Chondrocyte (in vitro differentiated cells): ENCODE measurements at places on chromosomes 6 and 20. TPM values are rescaled to one million over a fixed set of nuclear protein-coding genes. Genes with fewer than 3 reads are reported as not detected.

The IP6K3 gene
- total RNA-seq: 6.1 to 9.0 TPM (median 6.5 TPM) in 3 replicates

The RXRB gene
- 45.1 to 51.5 TPM (median 46.5 TPM) in 3 replicates for total RNA-seq

The ENPP5 gene
- total RNA-seq: 0.12 to 0.28 TPM in 2 of 3 replicates, not detected in the other

The PRSS16 gene
- total RNA-seq: 1.1 to 1.8 TPM (median 1.7 TPM) in 3 replicates

The IDH3B gene
- total RNA-seq: 56.5 to 65.9 TPM (median 57.1 TPM) in 3 replicates

The ISM1 gene
- total RNA-seq: 0.31 to 1.2 TPM (median 0.97 TPM) in 3 replicates

DNA sequence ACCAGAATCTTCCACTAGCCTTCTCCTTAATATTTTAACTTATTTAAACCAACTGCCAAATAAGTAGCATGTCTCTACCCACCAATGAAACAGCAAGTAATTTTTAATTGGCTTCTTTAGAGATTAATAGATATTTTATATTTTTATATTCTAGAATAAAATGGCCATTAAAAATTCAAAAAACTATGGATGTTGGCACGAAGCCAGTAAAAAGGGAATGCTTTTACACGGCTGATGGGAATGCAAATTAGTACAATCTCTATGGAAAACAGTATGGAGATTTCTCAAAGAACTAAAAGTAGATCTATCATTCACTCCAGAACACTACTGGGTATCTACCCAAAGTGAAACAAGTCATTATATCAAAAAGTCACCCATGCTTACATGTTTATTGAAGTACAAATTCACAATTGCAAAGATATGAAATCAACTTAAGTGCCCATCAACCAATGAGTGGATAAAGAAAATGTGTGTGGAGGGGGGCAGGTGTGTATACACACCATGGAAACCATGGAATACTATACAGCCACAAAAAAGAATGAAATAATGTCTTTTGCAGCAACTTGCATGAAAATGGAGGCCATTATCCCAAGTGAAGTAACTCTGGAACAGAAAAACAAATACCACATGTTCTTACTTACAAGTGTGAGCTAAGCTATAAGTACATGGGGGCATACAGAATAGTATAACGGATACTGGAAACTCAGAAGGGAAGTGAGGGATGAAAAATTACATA, 15.1 kb downstream of the SHPRH start:
- H3K27me3 ChIP-seq: no peaks in the 10 kb centered on the region
- no peak for DNase-seq
- no peak overlapping the region for H3K27ac ChIP-seq
- H3K4me1 ChIP-seq: no peaks in the 10 kb centered on the region
- H3K36me3 ChIP-seq: peaks cover 33% of the 10 kb centered on the region

GRCh38 chr6:1636971-1637871, 27.5 kb downstream of the FOXC1 start:
- no peak overlapping the region for H3K27ac ChIP-seq
- no peaks in the 10 kb centered on the region for H3K27me3 ChIP-seq
- no peak overlapping the region for H3K4me3 ChIP-seq
- H3K4me1 ChIP-seq: peaks cover 4% of the 10 kb centered on the region

DNA sequence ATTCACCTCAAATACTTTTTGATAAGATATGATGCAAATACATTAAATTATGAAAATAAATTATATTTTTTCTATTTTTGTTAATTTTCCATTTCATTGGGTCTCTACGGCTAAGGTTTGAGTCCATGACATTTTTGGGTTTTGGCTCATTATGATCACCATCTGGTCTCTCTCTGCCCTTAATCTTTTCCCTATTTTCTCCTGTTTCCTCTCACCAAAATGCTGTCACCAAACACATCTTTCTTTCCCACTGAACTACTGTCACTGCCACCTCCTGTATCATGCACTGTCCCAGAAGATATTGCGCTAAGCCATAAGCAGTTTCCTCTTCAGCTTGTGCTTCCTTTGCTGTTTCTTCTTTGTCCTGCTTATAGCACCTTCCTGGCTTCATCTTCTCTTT, 42.0 kb upstream of the OGFRL1 start:
- H3K4me3 ChIP-seq: no peak overlapping the region
- peaks cover 30% of the 10 kb centered on the region for H3K4me1 ChIP-seq
- DNase-seq: no peak
- H3K36me3 ChIP-seq: peaks cover 4% of the 10 kb centered on the region
- no peaks in the 10 kb centered on the region for H3K27me3 ChIP-seq
- H3K27ac ChIP-seq: no peak overlapping the region

GRCh38 chr6:164926686-164927085, 382.7 kb downstream of the C6orf118 start:
- DNase-seq: no peak
- no peak overlapping the region for H3K27ac ChIP-seq
- H3K4me3 ChIP-seq: no peak overlapping the region
- H3K36me3 ChIP-seq: no peaks in the 10 kb centered on the region
- H3K27me3 ChIP-seq: no peaks in the 10 kb centered on the region

- no peaks in the 10 kb centered on the region for H3K27me3 ChIP-seq
- no peak overlapping the region for H3K27ac ChIP-seq
- no peaks in the 10 kb centered on the region for H3K36me3 ChIP-seq
- DNase-seq: no peak
- H3K4me3 ChIP-seq: no peak overlapping the region
These were observed 233.4 kb upstream of the FLRT3 start for GRCh38 chr20:14570811-14571210.

DNA sequence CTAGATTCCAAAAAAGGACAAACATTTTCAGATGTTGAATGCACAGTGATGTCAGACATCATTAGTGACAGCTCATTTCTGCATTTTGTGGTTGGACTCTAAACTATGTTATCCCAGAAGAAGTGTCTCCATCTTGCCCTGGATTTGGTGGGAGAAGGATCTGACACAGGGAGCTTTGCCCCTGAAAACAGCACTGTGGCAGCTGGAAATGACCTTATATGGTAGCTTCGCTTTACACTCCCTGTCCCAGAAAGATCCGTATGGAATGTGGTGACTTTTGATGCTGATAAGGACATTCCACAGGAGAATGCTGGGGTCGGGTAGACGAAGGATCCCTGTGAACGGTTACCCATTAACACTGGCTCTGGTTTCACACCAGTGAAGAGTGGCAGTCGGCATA, 87.2 kb upstream of the EDN1 start:
- H3K36me3 ChIP-seq: no peaks in the 10 kb centered on the region
- H3K27me3 ChIP-seq: no peaks in the 10 kb centered on the region
- no peak overlapping the region for H3K4me3 ChIP-seq
- H3K4me1 ChIP-seq: peaks cover 48% of the 10 kb centered on the region
- H3K27ac ChIP-seq: peak overlapping the region; percentile 86

- no peak overlapping the region for H3K27ac ChIP-seq
- no peaks in the 10 kb centered on the region for H3K27me3 ChIP-seq
- H3K4me1 ChIP-seq: peaks cover 7% of the 10 kb centered on the region
- peaks cover 43% of the 10 kb centered on the region for H3K36me3 ChIP-seq
- no peak overlapping the region for H3K4me3 ChIP-seq
These were observed 91.5 kb downstream of the SERAC1 start for GRCh38 chr6:158076548-158076947.

- H3K4me3 ChIP-seq: peak overlapping the region; percentile 77
- DNase-seq: no peak
- H3K36me3 ChIP-seq: peaks cover 6% of the 10 kb centered on the region
- H3K27me3 ChIP-seq: peaks cover 20% of the 10 kb centered on the region
- peaks cover 35% of the 10 kb centered on the region for H3K4me1 ChIP-seq
These were observed 435 bp upstream of the ZNF322 start for GRCh38 chr6:26660000-26660361.

- H3K4me1 ChIP-seq: no peaks in the 10 kb centered on the region
- H3K36me3 ChIP-seq: peaks cover 2% of the 10 kb centered on the region
- DNase-seq: no peak
- H3K4me3 ChIP-seq: no peak overlapping the region
These were observed 25.9 kb downstream of the RNASET2 start for GRCh38 chr6:166930354-166930891.

DNA sequence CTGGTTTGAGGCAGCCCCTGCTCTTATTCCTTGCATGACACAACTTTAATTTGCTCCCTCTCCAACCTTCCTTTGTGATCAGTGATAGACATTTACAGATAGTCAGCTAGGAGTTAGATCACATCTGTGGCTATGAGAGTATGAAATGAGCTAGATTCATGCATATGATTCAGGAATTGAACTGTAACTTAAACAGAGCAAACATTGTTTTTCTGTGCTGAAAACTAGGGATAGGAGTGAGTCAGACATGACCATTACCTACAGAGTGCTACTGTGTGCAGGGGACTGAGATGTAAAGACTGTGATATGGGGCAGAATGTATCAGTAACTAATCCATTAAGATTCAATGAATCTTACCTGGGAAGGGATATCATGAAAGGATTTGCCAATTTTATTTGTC, 279.4 kb upstream of the SPTLC3 start:
- no peaks in the 10 kb centered on the region for H3K36me3 ChIP-seq
- H3K27me3 ChIP-seq: no peaks in the 10 kb centered on the region
- no peak for DNase-seq

DNA sequence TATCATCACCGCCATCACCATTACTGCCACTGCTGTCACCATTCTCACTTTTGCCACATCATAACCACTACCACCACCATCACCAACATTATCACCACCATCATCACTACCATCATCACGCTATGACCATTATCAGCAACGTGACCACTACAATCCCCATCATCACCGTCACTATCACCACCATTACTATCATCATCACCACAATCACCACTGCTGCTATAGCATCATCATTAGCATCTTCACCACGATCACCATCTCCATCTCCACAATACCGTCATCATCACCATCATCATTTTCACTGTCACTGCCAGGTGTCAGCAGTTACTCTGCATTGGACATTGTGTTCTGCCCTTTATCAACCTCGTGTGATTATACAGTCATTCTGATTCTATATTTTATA, 19.0 kb downstream of the CST4 start:
- no peak overlapping the region for H3K4me3 ChIP-seq
- peaks cover 5% of the 10 kb centered on the region for H3K27me3 ChIP-seq
- DNase-seq: no peak

GRCh38 chr6:134519465-134519864, 201.6 kb upstream of the SGK1 start:
- H3K4me1 ChIP-seq: peaks cover 57% of the 10 kb centered on the region
- H3K36me3 ChIP-seq: no peaks in the 10 kb centered on the region
- H3K27me3 ChIP-seq: no peaks in the 10 kb centered on the region
- no peak for DNase-seq
- no peak overlapping the region for H3K4me3 ChIP-seq
- H3K27ac ChIP-seq: no peak overlapping the region

DNA sequence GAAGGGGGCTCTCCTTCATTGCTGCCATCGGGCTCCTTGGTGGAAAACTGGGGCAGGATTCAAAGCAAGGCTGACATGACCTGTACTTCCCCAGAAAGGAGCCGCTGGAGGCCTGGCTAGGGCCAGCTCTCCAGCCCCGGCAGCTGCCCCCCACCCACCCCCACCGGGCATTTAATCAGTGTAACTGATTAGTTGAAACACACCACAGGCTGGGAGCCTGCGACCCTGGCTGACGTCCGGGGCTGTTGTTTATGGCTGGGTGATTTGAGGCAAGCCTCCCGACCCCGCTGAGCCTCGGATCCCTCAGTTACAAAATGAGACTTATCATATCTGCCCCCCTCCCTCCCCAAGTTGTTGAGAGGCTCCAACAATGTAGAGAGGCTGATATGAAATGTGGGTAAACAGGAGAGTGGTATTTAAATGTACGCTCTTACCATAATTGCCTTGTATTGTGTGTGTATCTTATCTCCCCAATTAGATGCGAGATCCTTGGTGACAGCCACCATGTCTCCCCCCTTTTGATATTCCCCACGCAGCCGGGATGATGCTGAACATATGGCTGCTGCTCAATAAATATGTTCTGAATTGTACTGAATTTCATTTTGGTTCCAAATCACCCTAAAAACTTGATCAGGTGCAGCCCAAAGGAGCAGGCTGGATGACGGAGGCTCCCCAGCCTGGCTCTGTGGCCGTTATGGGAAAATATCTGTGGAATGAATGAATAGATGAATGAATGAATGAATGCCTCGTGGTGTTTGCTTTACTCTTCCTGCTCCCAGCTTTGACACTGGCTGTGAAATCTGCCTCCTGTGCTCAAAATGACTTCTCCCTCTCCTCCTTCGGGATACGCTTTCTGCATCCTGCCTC, 31.8 kb upstream of the APCDD1L start:
- H3K4me1 ChIP-seq: peaks cover 45% of the 10 kb centered on the region
- H3K4me3 ChIP-seq: no peak overlapping the region
- no peaks in the 10 kb centered on the region for H3K36me3 ChIP-seq
- no peaks in the 10 kb centered on the region for H3K27me3 ChIP-seq
- no peak for DNase-seq

- H3K27me3 ChIP-seq: no peaks in the 10 kb centered on the region
- H3K36me3 ChIP-seq: no peaks in the 10 kb centered on the region
- H3K4me1 ChIP-seq: peaks cover 19% of the 10 kb centered on the region
- H3K27ac ChIP-seq: peak overlapping the region; percentile 81
- DNase-seq: no peak
These were observed 441.1 kb upstream of the JARID2 start for GRCh38 chr6:14804785-14805210.

- no peaks in the 10 kb centered on the region for H3K27me3 ChIP-seq
- H3K4me1 ChIP-seq: peaks cover 35% of the 10 kb centered on the region
- H3K4me3 ChIP-seq: no peak overlapping the region
- no peak for DNase-seq
- H3K36me3 ChIP-seq: no peaks in the 10 kb centered on the region
- H3K27ac ChIP-seq: no peak overlapping the region
These were observed 82.9 kb upstream of the SCAF8 start for GRCh38 chr6:154650351-154650750.

DNA sequence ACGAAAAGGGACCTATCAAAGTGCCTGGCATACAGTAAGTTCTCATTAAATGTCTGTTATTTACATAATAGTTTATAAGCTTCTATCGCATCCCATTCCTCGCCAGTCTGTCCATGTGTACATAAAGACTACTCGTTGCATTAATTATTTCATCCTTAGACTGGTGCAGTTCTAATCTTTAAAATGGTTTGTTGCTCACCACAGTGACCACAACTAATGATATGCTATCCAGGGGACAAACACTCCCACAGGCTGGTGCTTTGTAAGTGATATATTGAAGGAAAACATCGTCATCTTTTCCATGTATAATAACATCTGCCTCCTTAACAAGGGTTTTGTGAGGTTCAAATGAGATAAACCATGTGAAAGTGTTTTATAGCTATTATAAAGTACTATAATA, 39.0 kb upstream of the HBS1L start:
- no peak overlapping the region for H3K27ac ChIP-seq
- H3K4me1 ChIP-seq: no peaks in the 10 kb centered on the region

GRCh38 chr6:53959717-53960116, 151.5 kb upstream of the MLIP start:
- H3K36me3 ChIP-seq: no peaks in the 10 kb centered on the region

DNA sequence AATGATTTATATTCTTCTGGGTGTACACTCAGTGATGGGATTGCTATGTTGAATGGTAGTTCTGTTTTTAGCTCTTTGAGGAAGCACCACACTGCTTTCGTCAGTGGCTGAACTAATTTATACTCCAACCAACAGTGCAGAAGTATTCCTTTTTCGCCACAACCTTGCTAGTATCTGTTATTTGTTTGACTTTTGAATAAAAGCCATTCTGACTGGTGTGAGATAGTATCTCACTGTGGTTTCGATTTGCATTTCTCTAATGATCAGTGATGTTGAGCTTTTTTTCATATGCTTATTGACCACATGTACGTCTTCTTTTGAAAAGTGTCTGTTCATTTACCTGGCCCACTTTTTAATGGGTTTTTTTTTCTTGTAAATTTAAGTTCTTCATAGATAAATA, 583.8 kb upstream of the ARID1B start:
- no peaks in the 10 kb centered on the region for H3K4me1 ChIP-seq

GRCh38 chr6:138183790-138184134, 22.0 kb downstream of the ARFGEF3 start:
- no peak for DNase-seq
- H3K27ac ChIP-seq: no peak overlapping the region
- no peaks in the 10 kb centered on the region for H3K36me3 ChIP-seq
- peaks cover 4% of the 10 kb centered on the region for H3K27me3 ChIP-seq
